ENCODE measurements at places on chromosomes 4 and X.

GRCh38 chr4:76654791-76655190 lies 219.8 kb downstream of the SHROOM3 start:
- DNase-seq = no peak

GRCh38 chr4:80153874-80154544 lies 43.3 kb upstream of the PRDM8 start:
- DNase-seq = no peak

DNA sequence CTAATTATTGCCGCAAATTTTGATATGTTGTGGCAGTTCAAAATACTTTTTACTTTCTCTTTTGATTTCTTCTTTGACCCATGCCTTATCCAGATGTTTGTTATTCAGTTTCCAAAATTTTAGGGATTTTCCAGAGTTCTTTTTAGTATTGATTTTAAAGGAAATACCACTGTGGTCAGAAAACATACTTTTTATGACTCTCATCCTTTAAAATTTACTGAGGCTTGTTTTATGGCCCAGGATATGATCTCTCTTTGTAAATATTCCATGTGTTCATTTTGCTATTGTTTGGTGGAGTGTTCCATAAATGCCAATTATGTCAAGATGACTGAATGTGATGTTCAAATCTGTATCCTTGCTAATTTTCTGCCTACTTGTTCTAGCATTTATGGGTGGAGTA lies 272.3 kb upstream of the DIPK2B start:
- DNase-seq = no peak

- no peak for DNase-seq
Measured at GRCh38 chrX:110015032-110015431, 12.1 kb downstream of the TMEM164 start.

DNA sequence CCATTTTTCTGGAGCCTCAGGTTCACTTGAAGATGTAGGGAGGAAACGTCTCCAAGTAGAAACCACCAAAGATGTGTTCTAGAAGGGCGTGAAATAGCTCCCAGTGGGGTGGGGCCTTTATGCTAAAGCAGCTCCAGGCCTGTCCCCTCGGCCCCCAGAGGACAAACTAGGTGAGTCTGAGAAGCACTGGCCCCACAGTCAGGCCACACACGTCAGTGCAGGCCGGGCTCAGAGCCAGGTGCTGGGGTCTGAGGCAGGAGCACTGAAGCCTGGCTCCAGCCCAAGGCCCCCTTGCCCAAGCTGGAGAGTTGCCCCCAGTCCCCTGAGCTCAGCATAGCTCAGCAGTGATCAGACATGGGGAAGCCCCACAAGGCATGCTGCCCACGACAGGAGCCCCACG lies 95.4 kb upstream of the PSAPL1 start:
- DNase-seq = no peak

GRCh38 chr4:121951521-121952110 lies at the start of gene TRPC3:
Gene TRPC3 (minus strand): TSS chr4:121952060. CDS start chr4:121951680, 380 bp downstream.
- DNase-seq = peak; percentile 21

DNA sequence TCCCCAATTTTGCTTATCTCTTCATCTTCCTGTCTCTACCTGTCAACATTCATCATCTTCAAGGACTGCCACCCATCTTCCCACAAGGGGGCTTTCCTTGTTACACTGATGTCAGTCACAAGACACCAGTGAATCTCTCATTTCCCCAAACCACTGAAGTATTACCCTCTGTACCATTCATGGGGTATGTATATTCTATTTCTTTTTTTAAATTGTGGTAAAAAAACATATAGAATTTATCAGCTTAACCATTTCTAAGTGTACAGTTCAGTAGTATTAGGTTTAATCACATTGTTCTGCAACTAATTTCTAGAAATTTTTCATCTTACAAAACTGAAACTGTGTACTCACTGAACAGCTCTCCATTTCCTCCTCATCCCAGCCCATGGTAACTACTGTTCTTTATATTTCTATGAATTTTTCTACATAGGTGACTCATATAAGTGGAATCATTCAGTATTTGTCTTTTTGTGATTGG lies 98.6 kb downstream of the LARP7 start:
- DNase-seq = no peak

GRCh38 chr4:56463711-56464110 lies 3.7 kb upstream of the SRP72 start:
- DNase-seq = no peak

DNA sequence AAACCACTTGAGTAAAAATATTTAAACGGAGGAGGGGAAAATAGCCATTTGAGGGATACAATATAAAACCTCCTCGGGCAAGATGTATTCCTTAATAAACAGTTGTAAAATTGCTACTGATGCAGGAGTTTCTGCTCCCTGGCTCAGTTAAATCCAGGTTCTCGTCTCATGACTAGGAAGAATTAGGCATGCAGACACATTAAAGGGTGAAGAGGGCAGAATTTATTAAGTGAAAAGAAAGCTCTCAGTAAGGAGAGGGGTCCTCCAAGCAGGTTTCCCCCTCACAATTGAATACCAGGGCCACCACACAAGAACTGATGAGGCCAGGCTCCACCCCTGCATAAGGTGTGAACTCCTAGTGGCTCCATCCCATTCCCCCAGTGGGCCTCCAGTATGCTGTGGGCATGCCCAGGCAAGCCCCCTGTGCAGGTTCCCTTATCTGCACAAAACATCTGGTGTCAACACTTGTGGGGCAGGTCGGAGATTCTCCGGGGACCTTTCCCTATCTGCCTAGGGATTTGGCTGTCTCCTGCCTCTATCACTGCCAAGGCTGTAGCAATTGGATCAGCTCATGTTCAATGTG lies 80.4 kb downstream of the HS6ST2 start:
- no peak for DNase-seq

GRCh38 chr4:46506876-46507275 lies 116.9 kb upstream of the GABRA2 start:
- no peak for DNase-seq

- DNase-seq = no peak
Measured at GRCh38 chrX:48474127-48474526, 1.9 kb upstream of the FTSJ1 start.

- DNase-seq = no peak
Measured at GRCh38 chrX:143781103-143781502, 60.6 kb upstream of the SPANXN2 start.

GRCh38 chr4:41178372-41179370 lies 35.7 kb downstream of the APBB2 start:
- DNase-seq = no peak

Measured in stimulated activated CD4-positive, alpha-beta T cell treated with anti-CD3 and anti-CD28 coated beads, Interleukin-2, amount 100 ng/mL, for 48 hours (primary cell).